ENCODE measurements at places on chromosomes 3 and 15.

- DNase-seq: no peak
These were observed 140.0 kb downstream of the SNRK start for GRCh38 chr3:43426388-43426787.

DNA sequence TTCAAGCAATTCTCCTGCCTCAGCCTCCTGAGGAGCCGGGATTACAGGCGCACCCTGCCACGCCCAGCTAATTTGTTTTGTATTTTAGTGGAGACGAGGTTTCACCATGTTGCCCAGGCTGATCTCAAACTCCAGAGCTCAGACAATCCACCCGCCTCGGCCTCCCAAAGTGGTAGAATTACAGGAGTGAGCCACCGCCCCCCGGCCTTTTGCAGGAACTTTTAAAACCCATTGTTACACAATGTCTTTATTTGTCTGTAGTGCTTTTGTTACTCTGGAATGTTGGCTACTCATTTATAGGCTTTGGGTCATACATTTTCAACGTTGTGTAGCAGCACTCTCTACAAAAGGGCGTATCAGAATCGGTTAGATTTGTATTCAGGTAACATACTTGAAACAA is 499.1 kb downstream of the ROBO2 start:
- DNase-seq: no peak

DNA sequence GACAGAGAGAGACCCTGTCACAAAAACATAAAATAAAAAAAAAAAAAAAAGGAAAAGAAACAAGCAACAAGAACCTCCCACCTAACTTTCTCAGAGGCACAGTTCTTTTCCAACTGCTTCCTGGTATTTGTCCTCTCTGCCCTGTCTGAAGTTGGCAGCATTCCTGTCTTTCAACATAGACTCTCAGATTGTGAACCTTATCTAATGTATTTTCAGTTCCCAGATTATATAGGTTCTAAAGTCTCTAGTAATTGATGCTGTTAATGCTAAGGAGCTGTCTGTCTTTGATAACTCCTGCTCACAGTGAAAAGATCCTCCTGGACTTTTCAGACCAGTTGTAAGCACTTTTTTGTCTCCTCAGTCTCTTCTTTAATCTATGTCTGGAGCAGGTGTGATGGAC is 199.5 kb upstream of the P2RY1 start:
- DNase-seq: no peak

- no peak for DNase-seq
These were observed 73.1 kb downstream of the ATP2B2 start for GRCh38 chr3:10432156-10432845.

GRCh38 chr3:143330296-143330868 is 210.8 kb downstream of the CHST2 start:
- DNase-seq: no peak

- DNase-seq: peak; percentile 54
These were observed 8.0 kb upstream of the MESP2 start for GRCh38 chr15:89768071-89768500.

All from stomach (tissue), 19 donors.